ENCODE measurements at places on chromosomes 2 and 18.

GRCh38 chr2:177036747-177037146 lies 175.8 kb upstream of the HNRNPA3 start:
- no peaks in the 10 kb centered on the region for H3K36me3 ChIP-seq
- H3K4me3 ChIP-seq = no peak overlapping the region
- H3K27ac ChIP-seq = no peak overlapping the region
- DNase-seq = no peak
- H3K4me1 ChIP-seq = no peaks in the 10 kb centered on the region
- peaks cover 1% of the 10 kb centered on the region for H3K27me3 ChIP-seq

DNA sequence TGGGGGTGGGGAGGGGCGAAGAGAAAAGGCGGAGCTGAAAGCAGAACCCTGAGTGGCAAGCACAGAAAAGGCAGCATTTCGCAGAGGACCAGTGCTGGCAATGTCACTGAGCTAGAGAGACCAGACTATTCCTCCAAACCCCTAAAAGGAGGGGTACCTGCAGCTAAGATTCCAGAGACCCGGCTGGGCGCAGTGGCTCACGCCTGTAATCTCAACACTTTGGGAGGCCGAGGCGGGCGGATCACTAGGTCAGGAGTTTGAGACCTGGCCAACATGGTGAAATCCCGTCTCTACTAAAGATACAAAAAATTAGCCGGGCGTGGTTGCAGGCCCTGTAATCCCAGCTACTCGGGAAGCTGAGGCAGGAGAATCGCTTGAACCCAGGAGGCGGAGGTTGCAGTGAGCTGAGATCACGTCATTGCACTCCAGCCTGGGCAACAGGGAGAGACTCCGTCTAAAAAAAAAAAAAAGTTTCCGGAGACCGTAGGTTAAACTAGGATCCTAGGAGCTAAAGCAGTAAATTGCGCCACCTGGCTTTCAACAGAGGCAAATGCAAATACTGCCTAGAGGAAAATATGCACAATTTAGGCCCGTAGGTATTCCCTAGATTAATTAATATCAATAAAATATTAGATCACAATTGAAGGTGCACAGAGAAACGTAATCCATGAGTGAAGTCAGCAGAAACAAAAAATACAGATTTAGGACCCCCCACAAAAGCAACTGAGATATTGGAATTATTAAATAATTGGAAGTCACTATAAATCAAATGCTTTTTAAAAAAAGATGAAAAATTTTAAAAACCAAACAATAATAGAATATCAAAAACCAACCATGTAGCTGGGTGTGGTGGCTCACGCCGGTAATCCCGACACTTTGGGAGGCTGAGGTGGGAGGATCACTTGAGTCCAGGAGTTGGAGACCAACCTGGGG lies 4.9 kb downstream of the UCN start:
- no peak overlapping the region for H3K4me3 ChIP-seq
- H3K36me3 ChIP-seq = no peaks in the 10 kb centered on the region
- H3K27ac ChIP-seq = peak overlapping the region; percentile 55
- H3K27me3 ChIP-seq = no peaks in the 10 kb centered on the region

DNA sequence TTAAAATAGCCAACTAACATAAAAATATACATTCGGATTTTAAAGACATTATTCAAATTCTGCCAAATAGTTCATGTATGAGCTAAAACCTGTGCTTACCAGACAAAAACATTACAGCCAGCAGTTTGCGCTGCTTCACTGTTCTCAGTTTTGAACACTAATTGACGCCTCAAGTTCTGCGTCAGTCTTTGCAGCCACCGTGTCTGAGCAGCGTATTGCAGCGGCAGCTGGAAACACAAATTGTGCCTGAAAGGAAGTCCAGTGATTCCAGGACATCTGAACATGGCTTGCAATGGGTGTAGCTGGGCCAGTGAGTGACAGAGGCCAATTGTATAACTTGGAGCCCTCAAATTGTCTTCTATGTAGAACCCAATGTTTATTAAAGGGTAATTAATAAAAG lies 267.6 kb downstream of the TFCP2L1 start:
- H3K4me3 ChIP-seq = no peak overlapping the region
- peaks cover 4% of the 10 kb centered on the region for H3K4me1 ChIP-seq
- no peak for DNase-seq
- H3K27me3 ChIP-seq = no peaks in the 10 kb centered on the region
- H3K36me3 ChIP-seq = no peaks in the 10 kb centered on the region

- H3K27me3 ChIP-seq = no peaks in the 10 kb centered on the region
- H3K27ac ChIP-seq = peak overlapping the region; percentile 86
Observed at GRCh38 chr2:42569883-42570282, 1.5 kb downstream of the MTA3 start.

GRCh38 chr2:118047380-118047826 lies 33.5 kb upstream of the CCDC93 start:
- no peaks in the 10 kb centered on the region for H3K36me3 ChIP-seq
- DNase-seq = no peak
- H3K27ac ChIP-seq = no peak overlapping the region
- no peaks in the 10 kb centered on the region for H3K4me1 ChIP-seq
- no peak overlapping the region for H3K4me3 ChIP-seq

DNA sequence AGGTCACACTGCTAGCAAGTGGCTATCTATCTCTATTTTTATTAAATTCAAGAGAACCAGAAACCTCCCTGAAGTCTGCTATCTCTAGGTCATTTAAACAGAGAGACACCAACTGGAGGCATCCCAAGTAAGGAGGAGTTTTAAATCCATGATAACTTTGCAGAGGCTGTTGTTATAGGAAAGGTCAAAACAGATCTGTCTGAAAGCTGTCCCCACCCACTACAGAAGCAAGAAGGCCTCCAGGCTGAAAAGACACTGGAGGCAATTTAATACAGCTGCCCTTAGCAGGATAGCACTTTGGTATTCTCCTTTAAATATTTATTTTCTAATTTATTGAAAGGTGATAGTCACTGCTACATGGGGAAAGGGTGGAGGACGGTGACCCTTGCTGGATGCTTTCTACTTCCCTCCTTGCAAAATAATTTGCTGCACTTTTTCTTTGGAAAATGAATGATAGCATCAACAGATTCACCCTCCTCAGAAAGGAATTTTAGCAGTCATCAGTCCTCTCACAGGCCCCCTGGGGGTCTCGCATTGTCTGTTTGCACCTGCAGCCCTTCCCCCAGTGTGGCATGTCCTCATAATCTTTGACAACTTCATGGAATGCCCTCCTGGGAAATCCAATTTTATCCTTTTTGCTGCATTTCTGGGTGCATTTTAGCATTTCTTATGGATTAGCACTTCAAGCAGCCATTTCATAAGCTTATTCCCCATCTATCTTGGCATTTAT lies 429.5 kb upstream of the TNP1 start:
- H3K36me3 ChIP-seq = no peaks in the 10 kb centered on the region
- no peak overlapping the region for H3K4me3 ChIP-seq
- H3K27me3 ChIP-seq = no peaks in the 10 kb centered on the region
- peak overlapping the region; percentile 86 for H3K27ac ChIP-seq
- H3K4me1 ChIP-seq = peaks cover 35% of the 10 kb centered on the region

DNA sequence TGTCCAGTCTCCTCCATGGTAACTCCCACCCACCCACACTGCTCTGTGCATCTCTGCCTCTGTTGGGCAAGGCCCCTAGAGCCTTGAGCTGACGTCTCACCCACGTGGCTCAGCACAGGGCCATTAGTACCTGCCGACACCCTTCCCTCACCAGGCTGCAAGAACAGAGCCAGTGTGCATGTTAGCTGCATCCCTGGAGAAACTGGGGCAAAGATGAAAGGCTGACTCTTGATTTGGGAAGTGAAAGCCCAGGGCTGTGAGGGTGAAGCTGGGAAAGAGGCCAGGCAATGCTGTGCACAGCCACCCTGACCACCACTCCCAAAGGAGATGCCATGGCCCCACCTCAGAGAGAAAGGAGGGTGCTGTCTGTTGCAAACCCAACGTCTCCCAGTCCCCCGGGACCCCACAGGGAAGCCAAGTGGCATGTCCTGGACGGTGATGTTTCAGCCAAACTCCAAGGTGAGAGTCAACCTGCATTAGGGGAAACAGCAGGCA lies 20.0 kb upstream of the HPCAL1 start:
- no peaks in the 10 kb centered on the region for H3K27me3 ChIP-seq
- H3K27ac ChIP-seq = no peak overlapping the region
- peaks cover 23% of the 10 kb centered on the region for H3K4me1 ChIP-seq
- H3K4me3 ChIP-seq = no peak overlapping the region
- no peaks in the 10 kb centered on the region for H3K36me3 ChIP-seq

DNA sequence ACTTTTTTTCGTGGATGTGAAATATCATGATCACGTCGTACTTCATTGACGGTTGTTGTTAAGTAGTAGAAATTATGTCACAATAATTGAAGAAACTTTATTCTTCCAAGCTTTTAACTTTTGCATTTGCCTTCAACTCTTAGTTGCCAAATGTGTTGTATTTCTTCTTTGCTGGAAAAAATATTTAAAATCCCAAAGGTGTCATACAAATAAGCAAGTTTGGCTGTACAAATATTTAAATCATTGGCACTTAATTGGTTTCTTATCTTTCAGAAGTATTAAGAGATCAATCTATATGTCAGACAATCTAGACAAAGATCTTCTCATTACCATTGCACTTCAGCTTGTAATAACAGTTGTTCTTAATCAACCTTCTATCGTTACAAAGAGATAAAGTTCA lies 204.0 kb upstream of the HDAC4 start:
- H3K4me1 ChIP-seq = no peaks in the 10 kb centered on the region
- no peaks in the 10 kb centered on the region for H3K27me3 ChIP-seq
- no peak for DNase-seq
- no peaks in the 10 kb centered on the region for H3K36me3 ChIP-seq

GRCh38 chr2:205695460-205695991 lies 13.2 kb downstream of the NRP2 start:
- no peak overlapping the region for H3K4me3 ChIP-seq
- H3K27me3 ChIP-seq = no peaks in the 10 kb centered on the region
- peaks cover 2% of the 10 kb centered on the region for H3K36me3 ChIP-seq
- H3K4me1 ChIP-seq = peaks cover 48% of the 10 kb centered on the region

DNA sequence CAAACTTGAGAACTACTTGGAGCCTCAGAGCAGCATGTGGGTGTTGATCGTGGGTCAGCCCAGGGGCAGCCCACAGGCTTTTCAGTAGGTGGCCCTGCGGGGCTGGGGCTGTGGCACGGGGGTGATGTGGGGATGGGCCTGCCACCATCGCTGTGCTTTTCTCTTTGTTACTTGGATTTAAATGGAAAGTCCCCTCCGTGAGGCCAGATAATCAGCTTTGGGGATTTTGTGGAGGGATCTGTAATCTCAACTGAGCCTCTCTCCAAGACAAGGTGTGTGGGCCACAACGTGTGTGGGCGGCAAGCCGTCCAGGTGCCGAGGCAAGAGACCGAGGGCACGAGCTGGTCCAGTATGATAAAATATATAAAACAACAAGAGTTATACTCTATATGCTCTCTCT lies 16.7 kb downstream of the COLEC11 start:
- no peaks in the 10 kb centered on the region for H3K4me1 ChIP-seq
- H3K27ac ChIP-seq = no peak overlapping the region
- no peak for DNase-seq

- H3K4me1 ChIP-seq = no peaks in the 10 kb centered on the region
- H3K27ac ChIP-seq = no peak overlapping the region
- DNase-seq = no peak
- no peaks in the 10 kb centered on the region for H3K27me3 ChIP-seq
Observed at GRCh38 chr2:146295080-146295670, 1549.7 kb upstream of the ACVR2A start.

- H3K27ac ChIP-seq = peak overlapping the region; percentile 83
- DNase-seq = no peak
- peaks cover 49% of the 10 kb centered on the region for H3K4me1 ChIP-seq
- H3K27me3 ChIP-seq = no peaks in the 10 kb centered on the region
Observed at GRCh38 chr2:26631401-26632170, 9.6 kb downstream of the CIB4 start.

DNA sequence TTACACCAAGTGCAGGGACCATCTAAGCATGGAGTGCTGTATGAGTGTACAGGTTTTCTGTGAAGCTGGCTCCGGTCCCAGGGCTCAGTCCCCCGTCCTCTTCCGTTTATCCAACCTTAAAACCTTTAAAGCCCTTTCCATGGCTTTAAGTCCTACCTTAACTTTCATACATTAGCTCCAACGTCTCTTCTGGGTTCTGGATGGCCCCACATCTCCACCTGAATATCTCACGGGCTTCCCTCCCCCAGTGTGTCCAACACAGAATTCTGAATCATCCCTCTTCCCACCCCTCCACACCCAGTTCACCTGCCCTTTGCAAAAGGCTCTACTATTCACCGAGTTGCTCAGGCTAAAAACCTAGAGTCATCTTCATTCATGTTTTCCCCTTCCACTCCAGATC lies 12.8 kb downstream of the ARHGAP25 start:
- no peak overlapping the region for H3K4me3 ChIP-seq
- no peaks in the 10 kb centered on the region for H3K27me3 ChIP-seq
- no peak for DNase-seq
- H3K36me3 ChIP-seq = no peaks in the 10 kb centered on the region
- no peak overlapping the region for H3K27ac ChIP-seq

- H3K27me3 ChIP-seq = no peaks in the 10 kb centered on the region
Observed at GRCh38 chr2:135962366-135963123, 22.9 kb downstream of the DARS1 start.

GRCh38 chr2:42368817-42369531 lies 8.0 kb upstream of the COX7A2L start:
- no peaks in the 10 kb centered on the region for H3K27me3 ChIP-seq
- H3K4me1 ChIP-seq = peaks cover 18% of the 10 kb centered on the region
- no peak overlapping the region for H3K27ac ChIP-seq
- DNase-seq = no peak
- no peaks in the 10 kb centered on the region for H3K36me3 ChIP-seq

DNA sequence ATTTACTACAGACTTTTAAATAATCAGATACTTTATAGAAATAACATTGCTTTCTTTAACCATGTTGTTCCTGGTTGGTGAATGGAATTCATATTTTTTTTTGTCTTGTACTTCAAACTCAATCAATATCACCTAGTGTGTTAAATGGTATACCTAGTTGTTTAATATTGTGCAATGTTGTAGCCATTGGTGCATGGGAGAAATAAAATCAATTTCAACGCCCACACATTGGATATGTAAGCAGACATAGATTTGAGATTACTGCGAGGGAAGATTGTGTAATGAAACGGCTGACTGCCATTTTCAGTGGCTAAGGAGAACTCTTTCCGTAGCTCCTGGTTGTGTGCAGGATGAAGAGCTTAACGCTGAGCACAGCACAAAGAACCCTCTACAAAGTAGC lies 626.1 kb downstream of the TMEM182 start:
- H3K4me3 ChIP-seq = no peak overlapping the region
- no peaks in the 10 kb centered on the region for H3K36me3 ChIP-seq
- no peak for DNase-seq

DNA sequence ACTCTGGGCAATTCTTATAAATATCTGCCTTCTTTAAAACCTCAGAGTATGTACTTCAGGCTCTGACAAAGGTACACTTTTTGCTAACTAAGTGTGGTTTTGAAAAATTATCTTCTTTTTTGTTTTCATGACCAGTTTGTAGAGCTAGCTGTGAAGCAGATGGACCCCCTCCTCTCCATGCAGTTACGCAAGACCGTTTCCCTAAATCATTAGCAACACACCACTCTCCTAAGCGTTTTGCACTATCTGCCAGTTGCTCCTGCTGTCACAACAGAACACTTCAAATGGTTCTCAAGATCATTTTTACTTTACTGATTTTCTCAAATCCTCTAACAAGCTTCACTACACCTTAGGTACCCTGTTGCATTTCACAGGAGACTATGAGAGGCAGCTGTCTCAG lies 53.3 kb downstream of the GULP1 start:
- no peak overlapping the region for H3K4me3 ChIP-seq
- no peak overlapping the region for H3K27ac ChIP-seq
- no peaks in the 10 kb centered on the region for H3K27me3 ChIP-seq
- no peaks in the 10 kb centered on the region for H3K36me3 ChIP-seq
- H3K4me1 ChIP-seq = no peaks in the 10 kb centered on the region
- no peak for DNase-seq

GRCh38 chr2:140481136-140481535 lies 1649.7 kb downstream of the LRP1B start:
- H3K27me3 ChIP-seq = no peaks in the 10 kb centered on the region
- no peak overlapping the region for H3K27ac ChIP-seq
- H3K4me3 ChIP-seq = no peak overlapping the region
- DNase-seq = no peak

All from Caco-2 (cell line).